ENCODE measurements at places on chromosomes 6 and 20.

DNA sequence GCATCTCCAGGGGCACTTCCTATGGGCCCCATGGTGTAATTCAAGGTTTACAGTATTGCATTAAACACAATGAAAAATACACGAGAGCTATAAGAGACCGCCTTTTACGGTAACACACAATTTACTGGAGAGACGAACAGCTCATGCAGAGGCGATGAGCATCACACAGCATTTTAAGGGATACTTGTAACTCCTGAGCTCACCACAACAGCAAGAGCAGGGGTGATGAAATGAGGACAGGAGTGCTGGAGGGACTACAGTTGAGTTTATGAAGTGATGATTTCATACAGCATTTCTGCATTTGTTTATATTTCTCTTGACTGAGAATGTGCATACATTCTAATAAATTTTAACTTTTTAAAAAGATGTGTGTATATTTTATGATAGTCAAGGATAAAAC is 113.9 kb downstream of the WDR27 start:
- DNase-seq: no peak

DNA sequence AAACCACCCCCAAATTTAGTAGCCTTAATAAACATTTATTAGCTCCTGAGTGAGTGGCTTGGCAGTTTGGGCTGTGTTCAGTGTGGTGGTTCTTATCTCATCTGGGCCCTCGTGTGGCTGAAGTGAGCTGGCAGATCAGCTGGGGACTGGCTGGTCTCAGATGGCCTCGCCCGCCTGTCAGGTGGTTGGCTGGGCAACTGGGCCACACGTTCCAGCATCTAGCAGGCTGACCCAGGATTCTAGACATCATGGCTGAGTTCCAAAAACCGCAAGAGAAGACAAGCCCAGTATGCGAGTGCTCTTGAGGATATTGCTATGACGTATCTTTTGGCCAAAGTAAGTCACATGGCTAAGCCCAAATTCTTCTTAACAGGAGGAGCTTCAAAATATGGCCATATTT is 28.9 kb downstream of the EIF2S2 start:
- DNase-seq: no peak

GRCh38 chr6:158978757-158979156 is 21.2 kb downstream of the RSPH3 start:
- no peak for DNase-seq

GRCh38 chr6:134177753-134178160 is 125.3 kb upstream of the SLC2A12 start:
- DNase-seq: no peak

- no peak for DNase-seq
These were observed 183.5 kb downstream of the GMDS start for GRCh38 chr6:2061880-2062279.

DNA sequence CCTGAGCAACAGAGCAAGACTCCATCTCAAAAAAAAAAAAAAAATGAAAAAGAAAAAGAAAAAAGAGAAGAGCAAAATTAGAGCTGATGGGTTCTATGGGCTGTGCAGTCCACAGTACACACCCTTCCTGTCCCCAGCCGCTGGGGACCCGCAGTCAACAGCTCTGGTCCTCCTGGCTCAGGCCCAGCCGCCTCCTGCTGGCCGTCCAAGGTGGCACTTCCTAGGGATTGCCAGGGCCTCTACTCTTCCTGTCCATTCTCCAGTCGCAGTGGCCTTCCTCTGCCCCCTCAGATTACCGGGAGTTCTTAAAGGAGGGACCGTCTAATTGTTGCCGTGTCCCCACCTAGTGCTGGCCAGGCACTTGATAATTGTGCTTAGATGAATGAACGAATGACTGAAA is 41.7 kb downstream of the TMEM242 start:
- DNase-seq: no peak

DNA sequence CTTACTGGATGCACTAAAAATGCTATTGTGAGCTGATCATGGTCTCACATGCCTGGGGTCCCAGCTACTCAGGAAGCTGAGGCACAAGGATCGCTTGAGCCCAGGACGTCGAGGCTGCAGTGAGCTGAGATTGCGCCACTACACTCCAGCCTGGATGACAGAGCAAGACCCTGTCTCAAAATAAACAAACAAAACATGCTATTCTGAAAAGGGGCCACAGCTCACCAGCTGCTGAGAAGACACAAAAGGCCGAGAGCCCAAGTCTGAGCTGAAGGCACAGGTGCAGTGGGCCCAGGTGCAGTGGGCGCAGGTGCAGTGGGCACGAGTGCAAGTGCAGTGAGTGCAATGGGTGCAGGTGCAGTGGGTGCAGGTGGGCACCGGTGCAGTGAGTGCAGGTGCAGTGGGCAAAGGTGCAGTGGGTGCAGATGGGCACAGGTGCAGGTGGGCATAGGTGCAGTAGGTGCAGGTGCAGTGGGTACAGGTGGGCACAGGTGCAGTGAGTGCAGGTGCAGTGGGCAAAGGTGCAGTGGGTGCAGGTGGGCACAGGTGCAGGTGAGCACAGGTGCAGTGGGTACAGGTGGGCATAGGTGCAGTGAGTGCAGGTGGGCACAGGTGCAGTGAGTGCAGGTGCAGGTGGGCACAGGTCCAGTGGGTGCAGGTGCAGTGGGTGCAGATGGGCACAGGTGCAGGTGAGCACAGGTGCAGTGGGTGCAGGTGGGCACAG is 16.0 kb downstream of the ZBTB46 start:
- DNase-seq: no peak

GRCh38 chr6:90397929-90398674 is 101.5 kb upstream of the BACH2 start:
- peak; percentile 59 for DNase-seq

DNA sequence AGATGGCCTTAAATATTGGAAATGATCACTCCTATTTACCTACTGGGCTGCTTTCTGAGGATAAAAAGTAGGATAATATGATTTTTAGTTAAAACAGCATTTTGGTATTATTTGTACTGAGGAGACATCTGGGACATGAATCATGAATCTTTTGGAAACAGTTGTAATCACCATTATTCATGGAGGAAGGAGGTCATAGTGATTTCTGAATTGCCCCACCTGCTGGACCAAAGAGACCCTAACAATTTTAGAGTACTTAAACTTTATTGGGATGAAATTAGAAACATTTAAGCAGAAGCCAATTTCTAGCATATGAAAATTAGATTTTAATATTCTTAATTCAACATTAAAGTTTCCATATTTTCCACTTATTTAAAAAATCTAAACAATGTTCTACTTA is 108.4 kb upstream of the SIM1 start:
- no peak for DNase-seq

- no peak for DNase-seq
These were observed 190.3 kb upstream of the SLC24A3 start for GRCh38 chr20:19022118-19022575.

GRCh38 chr20:46991880-46992639 is 97.4 kb downstream of the EYA2 start:
- no peak for DNase-seq

- no peak for DNase-seq
These were observed 81.1 kb downstream of the SASH1 start for GRCh38 chr6:148423601-148424270.
